ENCODE measurements at places on chromosomes 4 and X.

GRCh38 chr4:78951862-78952472 is 12.7 kb upstream of the PAQR3 start:
- DNase-seq: no peak

DNA sequence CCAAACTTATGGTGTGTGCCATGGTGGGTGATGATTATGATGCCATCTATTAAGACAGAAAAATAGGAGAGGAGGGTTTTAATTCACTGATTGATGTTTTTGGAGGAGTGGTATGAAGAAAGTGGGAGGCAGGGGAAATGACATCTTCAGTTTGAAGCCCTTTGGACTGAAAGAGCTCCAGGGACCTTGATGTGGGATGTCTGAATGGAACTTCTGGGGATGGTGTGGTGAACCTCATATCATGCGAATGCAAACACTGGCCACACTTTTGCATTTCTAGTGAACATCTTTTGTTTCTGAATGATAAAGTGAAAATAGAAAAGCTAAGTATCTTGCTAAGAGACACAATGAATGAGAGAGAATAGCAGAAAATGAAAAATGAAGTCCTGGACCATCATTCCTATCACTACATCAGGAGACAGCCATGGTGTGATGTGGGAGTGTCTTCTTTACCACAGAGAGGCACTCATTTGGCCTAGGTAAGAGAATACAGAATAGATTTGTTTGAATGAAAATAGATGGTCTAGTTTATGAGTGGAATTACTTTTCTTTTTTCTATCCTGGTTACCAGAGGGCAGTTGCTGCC is 123.5 kb downstream of the ZNF827 start:
- DNase-seq: no peak

GRCh38 chr4:180581061-180581460 is 1662.1 kb upstream of the TENM3 start:
- no peak for DNase-seq

DNA sequence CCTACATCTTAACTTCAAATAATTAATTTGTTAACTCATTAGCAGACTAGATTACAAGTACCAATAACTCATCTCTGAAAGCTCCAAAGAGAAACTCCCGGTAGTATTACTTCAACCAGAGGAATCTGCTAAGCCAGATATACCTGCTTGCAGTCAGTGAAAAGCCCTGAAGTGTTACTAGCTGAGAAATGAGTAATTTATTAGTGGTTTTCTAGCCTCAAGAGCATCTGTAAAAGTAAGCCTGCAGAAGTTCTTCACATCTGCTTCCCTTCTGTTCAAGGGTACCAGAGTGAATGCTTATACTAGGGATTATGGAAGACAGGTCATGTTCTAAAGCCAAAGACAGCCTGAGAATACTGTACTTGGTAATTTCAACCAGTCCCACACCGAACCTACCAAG is 34.7 kb downstream of the IRS4 start:
- DNase-seq: no peak

DNA sequence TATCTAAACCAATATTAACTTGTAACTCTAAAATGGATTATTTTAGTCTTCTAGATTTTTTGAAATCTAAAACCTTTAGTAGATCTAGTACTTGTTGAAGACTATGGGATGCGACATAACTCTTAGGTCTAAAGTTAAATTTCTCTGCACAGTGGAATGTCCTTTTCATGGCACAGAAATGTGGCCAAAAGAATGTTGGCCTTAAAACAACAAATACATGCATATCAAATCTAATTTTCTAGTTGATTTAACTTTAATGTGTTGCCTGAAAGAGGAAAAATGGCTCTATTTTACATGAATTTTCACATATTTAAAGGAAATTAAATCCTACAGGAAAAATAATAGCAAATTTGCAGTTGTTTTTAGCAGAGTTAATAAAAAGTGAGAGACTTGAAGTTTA is 30.3 kb downstream of the NFKB1 start:
- DNase-seq: no peak

DNA sequence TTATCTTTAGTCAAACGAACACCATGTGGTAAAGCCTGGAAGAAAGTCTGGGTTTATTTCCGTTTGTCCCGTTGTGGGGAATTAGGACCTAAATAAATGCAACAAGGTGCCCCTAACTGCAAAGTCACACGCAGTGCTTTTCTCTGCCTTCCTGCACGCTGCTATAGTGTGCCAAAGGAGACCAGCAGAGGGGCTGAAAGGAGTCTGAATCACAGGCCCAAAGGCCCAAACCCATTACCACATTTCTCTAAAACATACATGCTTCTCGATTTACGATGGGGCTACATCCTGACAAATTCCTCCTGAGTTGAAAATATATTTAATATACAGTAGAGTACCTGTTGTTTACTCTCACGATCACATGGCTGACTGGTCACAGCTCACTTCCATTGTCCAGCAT is 4.5 kb downstream of the VEGFC start:
- DNase-seq: no peak

DNA sequence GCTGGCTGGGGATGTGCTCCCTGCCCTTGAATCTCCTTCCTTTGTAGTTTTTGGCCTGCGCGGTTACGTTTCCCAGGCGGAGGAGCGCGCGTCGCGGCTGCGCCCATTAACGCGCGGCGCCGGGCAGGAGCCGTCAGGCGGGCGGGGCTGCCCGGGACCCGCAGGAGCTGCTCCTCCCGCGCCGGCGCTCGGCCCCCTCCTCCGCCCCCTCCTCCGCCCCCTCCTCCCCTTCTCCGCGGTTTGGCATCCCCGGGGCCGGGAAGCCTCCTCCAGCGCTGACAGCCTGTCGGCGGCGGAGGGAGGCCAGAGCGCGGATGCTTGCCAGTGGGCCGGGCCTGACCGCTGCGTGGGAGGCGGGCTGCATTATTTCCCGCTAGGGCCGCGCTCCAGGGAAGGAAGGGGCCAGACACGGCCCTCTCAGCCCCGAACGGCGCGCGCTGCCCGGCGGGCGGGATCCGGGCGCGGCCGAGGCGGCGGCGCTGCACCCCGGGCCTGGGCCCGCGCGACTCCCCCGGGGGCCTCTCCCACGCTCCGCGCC is at the start of gene DCLK2:
TSS of gene DCLK2 (plus strand) at position 405 of the 538 bp plus-strand sequence. CDS start 583 bp downstream, outside the sequence.
- peak; percentile 71 for DNase-seq

- peak; percentile 3 for DNase-seq
Measured at GRCh38 chrX:17590892-17591740, 146.2 kb upstream of the SCML1 start.

GRCh38 chrX:8981723-8982122 is 52.2 kb downstream of the FAM9B start:
- no peak for DNase-seq

GRCh38 chr4:147453561-147454141 is 27.2 kb upstream of the EDNRA start:
- no peak for DNase-seq

GRCh38 chr4:72208421-72209075 is 176.7 kb downstream of the NPFFR2 start:
- DNase-seq: no peak

DNA sequence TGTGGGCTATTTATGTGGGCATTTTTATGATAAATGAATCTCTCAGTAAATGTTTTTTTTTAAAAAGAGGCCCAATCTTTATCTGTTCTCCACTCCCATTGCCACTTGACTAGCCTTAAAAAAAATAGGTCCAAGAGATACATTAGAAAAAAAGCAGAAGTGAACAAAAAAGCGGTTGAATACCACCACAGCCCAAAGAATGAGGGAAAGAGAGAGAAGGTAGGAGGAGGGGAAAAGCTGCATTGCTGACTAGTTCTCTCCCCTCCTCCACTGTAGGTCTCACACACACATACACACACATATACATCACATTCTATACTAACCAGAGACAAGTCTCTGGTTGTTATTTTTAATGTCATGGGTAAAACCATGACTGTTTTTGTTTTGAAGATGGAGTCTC is 95.8 kb upstream of the IL13RA1 start:
- DNase-seq: no peak

- DNase-seq: no peak
Measured at GRCh38 chr4:151801547-151802516, 41.0 kb upstream of the GATB start.

GRCh38 chr4:10074767-10075105 is 41.9 kb downstream of the WDR1 start:
- no peak for DNase-seq

DNA sequence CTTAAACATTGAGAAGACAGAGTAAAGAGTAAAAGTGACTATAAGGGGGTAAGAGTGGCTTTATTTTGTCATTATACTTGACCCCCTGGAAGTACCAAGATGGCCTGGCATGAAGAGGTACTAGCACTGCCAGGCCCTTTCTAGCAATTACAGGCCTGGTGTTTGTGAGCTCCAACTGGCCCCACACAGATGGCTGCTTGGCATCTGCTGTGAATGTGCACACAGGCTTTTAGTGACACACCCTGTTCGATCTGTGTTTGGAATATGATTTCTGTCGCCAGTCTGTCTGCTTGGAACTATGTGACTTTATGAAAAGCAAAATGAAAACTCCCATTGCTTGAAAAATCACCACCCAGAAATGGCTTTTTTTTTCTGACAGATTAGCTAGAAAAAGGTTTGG is 123.3 kb downstream of the CLCN4 start:
- DNase-seq: no peak

- no peak for DNase-seq
Measured at GRCh38 chrX:15524417-15524816, 23.8 kb downstream of the BMX start.

DNA sequence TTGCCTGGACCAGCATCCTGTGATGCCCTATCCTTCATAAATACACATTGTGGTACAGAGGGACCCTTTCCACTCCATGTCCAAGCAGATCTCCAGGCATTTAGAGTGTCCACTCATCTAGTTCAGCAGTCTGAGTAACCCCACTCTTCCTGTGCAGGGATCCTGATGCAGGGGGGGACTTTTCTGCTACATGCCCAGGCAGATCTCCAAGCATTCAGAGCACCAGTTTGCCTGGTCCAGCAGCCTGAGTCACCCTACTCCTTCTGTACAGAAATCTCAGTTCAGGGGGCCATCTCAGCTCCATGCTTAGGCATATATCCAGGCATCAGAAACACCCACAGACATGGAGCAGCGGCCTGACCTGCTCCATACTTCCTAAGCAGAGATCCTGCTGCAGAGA is 1089.8 kb downstream of the FAT4 start:
- DNase-seq: no peak

GRCh38 chr4:47876310-47876709 is 38.1 kb downstream of the NFXL1 start:
- no peak for DNase-seq

GRCh38 chr4:80809039-80809729 is 221.3 kb upstream of the BMP3 start:
- DNase-seq: no peak

Measured in caudate nucleus (tissue), 63 donors.